ENCODE measurements at places on chromosomes 5 and 9. TPM values are rescaled to one million over a fixed set of nuclear protein-coding genes. Genes with fewer than 3 reads are reported as not detected.

DNA sequence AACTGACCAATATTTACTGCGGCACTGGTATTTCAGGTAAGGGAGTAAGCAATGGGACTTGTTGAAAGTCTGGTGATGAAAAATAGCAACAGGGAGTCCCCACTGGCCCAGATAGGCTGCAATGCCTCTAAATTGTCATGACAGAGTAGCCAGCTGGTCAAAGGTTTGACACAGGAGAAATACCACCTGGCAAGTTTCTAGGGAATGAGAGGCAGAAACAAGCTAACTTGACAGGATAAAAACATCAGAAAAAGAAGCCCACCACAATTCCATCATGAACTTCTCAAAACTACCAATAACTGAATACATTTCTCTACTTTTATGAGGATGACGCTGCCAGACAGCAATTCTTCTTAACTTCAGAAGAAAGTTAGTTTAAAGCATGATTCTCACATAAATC, 99.8 kb downstream of the STRBP start:
- DNase-seq: no peak

DNA sequence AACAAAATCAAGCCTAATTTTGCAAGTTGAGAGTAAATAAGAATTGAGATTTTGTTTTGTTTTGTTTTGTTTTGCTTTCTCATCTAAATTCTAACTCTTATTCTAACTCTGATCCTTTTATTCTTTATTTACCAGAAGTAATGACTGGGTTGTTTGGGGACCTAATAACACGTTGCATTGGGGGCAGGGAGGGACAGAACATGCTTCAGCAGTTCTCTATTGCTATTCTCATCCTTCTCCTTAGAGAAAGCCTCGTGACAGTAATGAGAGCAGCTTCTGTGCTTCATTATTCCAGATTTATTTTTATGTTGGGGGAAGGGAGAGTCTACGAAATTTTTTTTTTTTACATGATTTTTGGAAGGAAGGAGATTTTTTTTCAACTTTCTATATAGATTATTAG, 21.1 kb downstream of the CPEB4 start:
- DNase-seq: no peak

DNA sequence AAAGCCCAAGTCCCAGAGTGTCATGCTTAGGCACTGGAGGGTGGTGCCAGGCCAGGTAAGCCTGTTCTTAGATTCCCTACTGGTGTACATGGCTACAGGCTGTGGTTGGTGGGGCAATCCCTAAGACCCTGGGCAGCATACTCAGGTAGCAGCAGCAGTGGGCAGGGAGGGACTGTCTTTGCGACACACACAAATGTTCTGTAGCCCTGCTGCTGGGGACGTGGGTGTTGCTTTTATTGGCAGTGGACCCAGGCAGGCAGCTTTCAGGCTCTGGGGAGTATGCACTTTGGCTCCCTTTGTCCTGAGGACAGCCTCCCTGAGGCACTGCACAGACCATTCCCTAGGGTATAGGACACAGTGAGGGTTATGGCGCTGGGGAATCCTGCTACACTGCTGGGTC, 137.1 kb upstream of the ADAMTS19 start:
- no peak for DNase-seq

- no peak for DNase-seq
These were observed 1121.6 kb downstream of the MAT2B start for GRCh38 chr5:164627021-164627420.

DNA sequence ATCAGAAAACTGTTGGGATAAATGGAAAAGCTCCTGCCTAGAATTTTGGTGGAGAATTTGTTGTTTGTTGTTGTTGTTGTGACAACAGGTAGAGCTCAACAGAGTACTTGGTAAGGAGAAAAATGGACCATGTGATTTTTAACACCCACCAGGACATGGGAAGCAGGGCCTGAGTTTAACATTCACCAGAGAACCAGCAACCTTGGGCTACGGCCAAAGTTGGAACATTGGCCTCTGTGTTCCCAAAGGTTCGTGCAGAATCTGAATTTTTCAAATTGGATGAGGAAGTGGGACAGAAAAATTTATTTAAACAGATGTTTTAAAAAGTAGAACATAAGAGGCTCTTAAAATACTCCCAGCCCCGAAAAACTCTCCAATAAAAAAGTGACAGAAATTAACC, 127.0 kb downstream of the GNA14 start:
- no peak for DNase-seq

GRCh38 chr5:102068870-102069269, 227.2 kb downstream of the SLCO4C1 start:
- DNase-seq: no peak

- DNase-seq: no peak
These were observed 78.0 kb downstream of the RFX3 start for GRCh38 chr9:3447788-3448187.

- no peak for DNase-seq
These were observed 185.2 kb upstream of the RGMB start for GRCh38 chr5:98588215-98588614.

- DNase-seq: no peak
These were observed 21.1 kb upstream of the CPEB4 start for GRCh38 chr5:173866858-173867679.

- DNase-seq: no peak
These were observed 766.1 kb upstream of the CHD1 start for GRCh38 chr5:99694884-99695283.

- DNase-seq: peak; percentile 42
These were observed 91.5 kb downstream of the ADAMTS2 start for GRCh38 chr5:179253730-179254129.

DNA sequence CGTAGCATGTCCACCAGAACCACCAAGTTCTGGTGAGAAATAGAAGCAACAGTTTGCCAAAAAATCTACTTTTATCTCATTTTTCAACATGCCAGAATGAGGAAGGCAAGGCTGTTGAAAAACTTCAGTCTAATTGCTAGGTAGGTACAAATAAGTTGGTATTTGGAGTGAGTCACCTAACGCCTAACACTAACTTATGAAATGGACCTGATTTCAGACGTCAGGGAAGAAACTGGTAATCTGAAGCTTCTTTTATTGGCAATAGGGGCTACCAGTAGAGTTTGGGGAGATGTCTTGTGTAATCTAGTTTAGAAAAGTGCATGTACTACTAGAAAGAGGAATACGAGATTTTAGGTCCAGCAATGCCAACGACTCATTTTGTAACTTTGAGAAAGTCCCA, 4.4 kb upstream of the PDE6A start:
- no peak for DNase-seq

DNA sequence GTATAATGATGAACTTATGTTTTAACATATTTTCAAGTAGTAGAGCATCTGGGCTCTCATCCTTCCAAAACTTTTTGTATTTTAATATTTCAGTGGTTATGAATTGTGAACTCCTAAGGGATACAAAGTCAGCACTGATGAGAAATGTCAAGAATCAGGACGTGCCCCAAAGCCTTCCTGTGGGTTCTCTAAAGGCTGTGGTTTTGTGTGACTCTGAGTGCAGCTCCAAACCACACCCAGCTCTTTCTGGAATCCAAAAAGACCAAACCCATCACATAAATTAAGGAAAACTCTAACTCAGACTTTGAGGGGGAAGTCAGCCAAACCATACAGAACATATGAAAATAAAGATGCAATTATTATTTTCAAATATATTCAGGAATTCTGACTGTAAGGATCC, 40.8 kb upstream of the SMU1 start:
- no peak for DNase-seq

GRCh38 chr5:68436686-68437520, 221.3 kb downstream of the PIK3R1 start:
- DNase-seq: no peak

DNA sequence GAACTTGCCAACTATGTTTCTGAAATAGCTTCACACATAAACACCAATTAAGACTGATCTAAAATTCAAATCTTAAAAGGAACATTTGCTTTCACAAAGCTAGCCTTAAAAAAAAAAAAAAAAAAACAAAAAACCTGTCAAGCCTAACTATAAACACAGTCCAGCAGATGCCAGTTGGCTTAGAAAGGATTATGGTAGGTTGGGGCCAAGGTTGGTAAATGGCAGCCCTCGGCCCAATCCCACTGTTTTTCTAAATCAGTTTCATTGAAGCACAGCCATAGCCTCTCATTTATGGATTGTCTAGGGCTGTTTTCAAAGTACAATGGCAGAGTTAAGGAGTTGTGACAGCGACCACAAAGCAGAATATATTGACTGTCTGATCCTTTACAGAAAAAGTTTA, 75.7 kb upstream of the FRRS1L start:
- no peak for DNase-seq

CLIC3 gene
- total RNA-seq: 80.7 TPM

VCAN gene
- 90.0 TPM for total RNA-seq

CBY3 gene
- total RNA-seq: not detected

PAEP gene
- total RNA-seq: not detected

STING1 gene
- 102 TPM for total RNA-seq
